ENCODE measurements at places on chromosomes 12 and 14.

- DNase-seq, result no peak
These were observed 113.7 kb upstream of the KITLG start for GRCh38 chr12:88693837-88694445.

GRCh38 chr12:131834798-131835615 is 6.8 kb downstream of the MMP17 start:
- no peak for DNase-seq

DNA sequence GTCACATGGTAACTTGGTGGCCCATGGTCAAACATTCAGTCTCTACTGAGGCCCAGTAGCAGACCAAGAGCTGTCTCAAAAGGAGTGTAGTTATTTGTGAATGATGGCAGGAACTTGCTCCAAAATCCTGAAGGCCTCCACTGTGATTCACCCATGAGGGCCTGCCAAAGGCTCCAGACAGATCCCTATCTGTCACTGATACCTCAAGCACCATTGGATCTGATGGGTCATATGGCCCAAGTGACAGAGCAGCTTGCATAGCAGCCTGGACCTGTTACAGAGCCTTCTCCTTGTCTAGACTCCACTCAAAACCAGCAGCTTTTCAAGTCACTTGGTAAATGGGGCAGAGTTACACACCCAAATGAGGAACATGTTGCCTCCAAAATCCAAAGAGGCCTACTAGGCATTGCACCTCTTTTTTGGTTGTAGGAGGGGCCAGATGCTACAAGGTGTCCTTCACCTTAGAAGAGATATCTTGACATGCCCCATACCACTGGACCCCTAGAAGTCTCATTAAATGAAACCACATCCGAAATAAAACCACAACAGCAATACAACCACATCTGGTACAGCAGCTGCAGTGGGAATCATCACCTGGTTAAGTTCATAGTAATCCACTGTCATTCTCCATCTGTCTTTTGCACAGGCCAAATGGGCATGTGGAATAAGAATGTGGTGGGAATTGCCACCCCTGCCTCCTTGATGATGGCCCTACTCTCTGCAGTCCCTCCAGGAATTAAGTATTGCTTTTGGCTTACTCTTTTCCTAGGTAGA is 150.4 kb upstream of the MAX start:
- DNase-seq, result no peak

GRCh38 chr14:33657476-33657875 is 293.4 kb downstream of the EGLN3 start:
- no peak for DNase-seq

DNA sequence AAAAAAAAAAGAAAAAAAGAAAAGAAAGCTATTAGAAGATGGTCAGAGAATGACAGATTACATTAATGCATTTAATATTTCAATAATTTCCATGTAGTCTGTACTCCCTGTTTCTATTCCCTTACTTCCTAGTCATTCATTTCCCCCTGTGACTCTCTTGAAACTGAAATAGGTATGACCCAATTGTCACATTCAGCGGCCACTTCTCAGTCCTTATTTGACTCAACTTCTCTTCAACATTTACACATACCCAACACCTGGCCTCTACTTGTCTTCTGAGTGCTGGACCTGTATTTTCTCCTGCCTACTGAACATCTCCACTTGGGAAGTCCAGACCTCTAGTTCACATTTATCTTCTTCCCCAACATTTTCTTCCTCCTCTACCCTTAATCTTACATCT is 7.2 kb downstream of the EEA1 start:
- DNase-seq, result no peak

DNA sequence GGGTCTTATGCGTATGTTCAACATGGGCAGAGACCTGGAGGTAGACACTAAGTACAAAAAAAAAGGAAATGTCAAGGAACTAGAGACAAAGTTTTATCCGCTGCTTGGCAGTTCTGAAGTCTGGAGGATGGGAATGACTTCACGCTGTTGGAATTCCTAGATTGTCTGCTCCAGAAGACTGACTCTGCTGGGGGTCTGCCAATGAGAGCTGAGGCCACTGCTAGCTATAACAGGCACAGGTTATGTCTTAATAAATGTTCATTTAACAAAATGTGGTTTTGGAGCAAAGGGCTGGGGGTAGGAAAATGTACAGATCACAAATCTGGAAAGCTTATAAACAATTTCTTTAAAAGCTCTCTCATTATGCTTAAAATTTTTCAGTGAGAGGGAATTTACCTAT is 5.9 kb downstream of the RNASE8 start:
- DNase-seq, result no peak

DNA sequence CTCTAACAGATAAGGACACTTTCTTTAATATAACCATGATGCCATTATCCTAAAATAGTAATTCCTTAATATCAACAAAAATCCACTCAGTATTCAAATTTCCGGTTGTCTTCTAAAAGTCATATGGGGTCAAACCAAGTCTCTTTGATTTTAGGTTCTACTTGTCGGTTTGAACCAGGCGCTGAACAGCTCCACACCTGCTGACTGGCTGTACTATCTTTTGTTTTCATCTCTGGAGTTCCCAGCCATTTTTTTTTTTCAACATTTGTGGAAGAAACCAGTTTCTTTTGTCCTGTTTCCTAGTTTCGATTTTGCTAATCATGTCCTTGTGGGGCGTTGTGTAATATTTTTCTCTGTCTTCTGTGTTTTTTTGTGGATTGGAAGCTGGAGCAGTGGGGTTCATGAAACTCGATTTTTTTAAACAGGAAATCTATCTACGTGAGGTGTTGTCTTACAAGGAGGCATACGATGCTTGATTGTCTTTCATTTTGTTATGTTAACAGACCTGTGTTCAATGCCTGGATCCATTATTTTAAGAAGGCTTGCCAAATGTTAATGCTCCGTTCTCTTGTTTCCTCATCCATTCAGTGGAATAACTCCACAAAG is 50.2 kb downstream of the FZD10 start:
- no peak for DNase-seq

GRCh38 chr12:16076970-16077522 is 165.9 kb downstream of the DERA start:
- no peak for DNase-seq

DNA sequence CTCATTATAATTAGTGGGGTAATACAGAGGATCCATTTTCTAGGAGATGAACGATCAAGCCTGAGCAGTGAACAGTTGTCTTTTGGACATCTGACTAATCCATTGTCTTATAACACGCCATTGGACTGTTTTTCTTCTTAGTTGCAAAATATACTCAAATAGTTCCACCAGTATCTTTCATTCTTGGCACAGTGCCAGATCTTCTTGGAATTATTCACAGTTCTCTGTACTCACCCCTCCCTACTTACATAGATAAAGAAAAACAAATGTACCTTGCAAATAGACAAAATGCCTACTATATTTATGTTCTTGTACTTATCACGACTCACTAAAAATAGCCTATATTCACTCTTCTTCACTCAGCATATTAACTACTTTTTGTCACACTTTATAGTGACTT is 3.8 kb downstream of the CBLN3 start:
- peak; percentile 39 for DNase-seq

GRCh38 chr12:113818283-113818682 is 147.8 kb downstream of the RBM19 start:
- DNase-seq, result no peak

GRCh38 chr12:3632256-3632655 is 120.7 kb downstream of the CRACR2A start:
- no peak for DNase-seq

- no peak for DNase-seq
These were observed 181.0 kb downstream of the IPO8 start for GRCh38 chr12:30514666-30515065.

DNA sequence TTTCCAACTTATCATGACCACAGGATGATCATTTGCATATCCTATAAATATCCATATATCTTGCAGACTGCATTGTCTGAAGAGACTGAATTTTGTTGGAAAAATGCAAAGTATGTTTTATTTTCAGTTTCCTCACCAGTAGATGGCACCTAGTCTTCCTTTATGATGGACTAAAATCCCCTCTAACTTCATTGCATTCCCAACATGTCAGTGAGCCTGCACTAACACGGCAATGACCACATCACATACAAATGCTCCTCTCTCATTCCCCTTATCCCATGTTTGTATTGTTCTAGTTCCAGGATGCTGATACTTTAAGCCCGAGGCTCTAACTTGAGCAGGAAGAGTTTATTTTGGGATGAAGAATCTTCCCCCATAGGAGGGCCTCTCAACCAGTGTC is 24.7 kb upstream of the MYBPC1 start:
- DNase-seq, result peak; percentile 28

GRCh38 chr12:21353487-21353886 is 18.8 kb upstream of the SLCO1A2 start:
- no peak for DNase-seq

DNA sequence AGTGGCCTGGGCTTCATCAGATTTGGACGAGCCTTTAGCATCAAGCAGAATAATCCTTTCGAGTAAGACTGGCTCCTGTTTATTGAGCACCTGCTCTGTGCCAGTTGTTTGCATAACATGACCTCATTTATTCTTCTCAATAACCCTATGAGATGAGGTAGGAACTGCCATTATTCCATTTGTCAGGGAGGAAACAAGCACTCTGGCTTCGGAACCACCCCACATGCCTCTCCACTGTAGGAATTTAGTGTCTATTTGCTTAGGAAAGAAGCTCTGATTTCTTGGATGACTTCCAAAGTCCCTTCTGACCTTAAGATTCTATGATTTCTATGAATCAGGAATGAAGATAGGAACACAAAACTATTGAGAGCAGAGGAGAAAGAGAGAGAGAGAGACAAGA is 11.0 kb downstream of the SAMD4A start:
- DNase-seq, result no peak

DNA sequence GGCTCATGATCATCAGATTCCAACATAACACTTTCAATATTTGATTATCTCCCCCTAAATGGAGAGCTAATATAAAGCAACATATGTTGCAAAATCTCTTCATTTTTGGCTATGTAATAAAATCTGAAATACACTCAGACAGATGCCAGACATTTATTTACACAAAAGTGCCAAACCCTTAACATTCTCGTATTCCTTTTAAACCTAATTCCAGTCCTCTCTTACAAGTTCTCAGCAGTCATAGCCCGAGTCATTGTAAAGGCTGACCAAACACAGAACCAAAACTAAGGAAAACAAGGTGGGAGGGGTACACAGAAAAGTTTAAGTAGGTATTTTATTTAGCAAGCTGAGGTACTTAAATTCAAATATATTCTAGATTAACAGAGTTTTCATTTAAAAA is 81.4 kb downstream of the LRP6 start:
- no peak for DNase-seq

GRCh38 chr12:6311822-6312528 is 1.5 kb downstream of the PLEKHG6 start:
- DNase-seq, result no peak

GRCh38 chr12:66708704-66709456 is 30.0 kb upstream of the GRIP1 start:
- DNase-seq, result peak; percentile 34

DNA sequence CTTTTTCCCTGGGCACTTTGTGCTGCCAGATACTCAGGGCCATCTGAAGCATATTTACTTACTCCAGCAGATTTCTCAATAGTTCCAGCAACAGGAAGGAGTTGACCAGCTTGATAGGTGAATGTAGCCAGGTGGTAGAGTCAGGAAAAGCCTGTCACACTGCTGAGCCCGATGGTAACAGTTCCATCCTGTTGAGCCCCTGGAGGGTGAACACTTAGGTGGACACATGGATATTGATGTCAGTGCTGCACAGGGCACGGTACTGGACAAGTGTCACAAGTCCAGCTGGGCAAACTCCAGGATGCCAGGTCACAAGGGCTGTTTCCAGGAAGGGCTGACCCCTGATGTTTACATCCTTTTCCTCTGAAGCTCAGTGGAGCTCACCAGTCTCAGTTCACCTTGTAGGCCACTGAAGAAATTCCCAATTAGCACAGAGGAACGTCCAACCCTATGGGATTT is 2.3 kb upstream of the SMOC1 start:
- DNase-seq, result no peak

DNA sequence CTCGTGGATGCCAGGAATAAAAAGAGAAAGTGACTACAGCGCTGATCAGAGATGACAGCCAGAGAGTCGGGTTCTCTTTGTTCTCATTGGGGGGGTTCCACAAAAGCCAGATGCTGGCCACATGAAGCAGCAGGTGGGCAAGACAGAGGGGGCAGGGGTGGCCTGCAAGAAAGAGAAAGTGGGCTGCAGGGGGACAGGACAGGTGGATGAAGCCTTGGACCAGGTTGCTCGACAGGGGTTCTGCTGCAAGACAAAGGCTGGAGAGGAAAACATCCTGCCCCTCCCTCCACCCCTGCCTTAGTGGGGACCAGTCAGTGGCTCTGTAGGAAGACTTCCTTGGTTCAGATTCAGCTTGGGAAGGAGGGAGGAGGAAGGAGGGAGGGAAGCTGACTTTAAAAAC is 126.2 kb downstream of the KSR2 start:
- no peak for DNase-seq

DNA sequence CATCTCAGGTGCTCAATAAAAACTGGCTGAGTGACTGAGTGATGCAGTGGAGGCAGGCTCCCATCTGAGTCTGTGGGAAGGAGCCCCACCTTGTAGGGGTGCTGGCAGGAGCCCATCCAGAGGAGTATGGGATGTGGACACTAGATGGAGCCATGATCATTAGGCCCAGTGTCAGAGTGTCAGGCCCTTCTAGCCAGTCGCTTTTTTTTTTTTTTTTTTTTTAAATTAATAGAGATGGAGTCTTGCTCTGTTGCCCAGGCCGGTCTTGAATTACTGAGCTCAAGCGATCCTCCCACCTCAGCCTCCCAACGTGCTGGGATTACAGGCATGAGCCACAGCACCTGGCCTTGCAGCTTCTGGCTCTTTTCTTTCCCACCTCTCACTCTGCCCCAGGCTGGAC is 11.5 kb downstream of the RITA1 start:
- peak; percentile 30 for DNase-seq

DNA sequence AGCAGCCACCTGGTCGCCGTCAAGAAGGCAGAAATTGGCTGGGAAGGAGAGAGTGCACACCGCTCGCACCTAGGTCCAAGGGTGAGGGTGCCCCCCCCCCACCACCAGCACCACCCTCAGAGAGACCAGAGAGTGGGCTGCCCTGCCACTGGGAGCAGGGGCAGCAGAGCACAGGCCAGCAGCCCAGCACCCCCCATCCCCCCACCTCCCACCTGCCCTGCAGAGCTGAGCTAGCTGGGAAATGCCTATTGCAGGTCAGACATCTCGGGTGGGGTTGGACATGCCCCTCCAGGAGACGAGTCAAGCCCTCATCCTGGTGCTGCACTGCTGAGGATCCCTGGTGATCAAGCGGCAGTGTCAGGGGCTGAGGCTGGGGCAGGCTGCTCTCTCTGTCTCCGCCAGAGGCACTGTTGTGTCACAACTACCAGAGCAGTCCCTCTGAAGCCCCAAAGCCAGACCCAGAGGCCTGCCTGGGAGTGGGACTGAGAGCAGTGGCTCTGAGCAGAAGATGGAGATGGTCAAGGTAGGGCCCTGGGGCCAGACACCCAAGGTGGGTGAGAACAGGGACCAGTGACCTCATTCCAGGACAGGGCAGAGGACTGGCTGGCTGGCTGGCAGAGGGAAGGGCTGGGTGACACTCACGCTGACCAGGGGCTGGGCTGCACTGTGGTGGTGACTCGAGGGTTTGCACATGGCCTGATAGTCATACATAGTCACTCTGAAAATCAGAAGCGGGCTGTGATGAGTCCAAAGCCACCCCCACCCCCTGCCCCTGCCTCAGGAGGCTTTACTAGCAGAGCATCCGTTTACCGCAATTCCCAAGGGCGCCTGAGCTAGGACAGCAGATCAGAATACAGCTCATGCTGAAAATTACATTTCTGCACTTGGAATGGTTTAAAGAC is 19.7 kb upstream of the LRTM2 start:
- DNase-seq, result no peak
